ENCODE measurements at places on chromosomes 5 and 9. TPM values are rescaled to one million over a fixed set of nuclear protein-coding genes. Genes with fewer than 3 reads are reported as not detected.

STPG3 gene
- 0.26 TPM for total RNA-seq

CREB3 gene
- total RNA-seq = 67.0 TPM

TICAM2 gene
- total RNA-seq = 1.6 TPM

C8G gene
- 2.9 TPM for total RNA-seq

BTNL3 gene
- not detected for total RNA-seq

OLFM1 gene
- 0.39 TPM for total RNA-seq

PCDHAC1 gene
- total RNA-seq = 0.59 TPM

CDH10 gene
- 0.72 TPM for total RNA-seq

LHX6 gene
- 0.62 TPM for total RNA-seq

GRCh38 chr5:65779643-65780042 is 57.6 kb downstream of the NLN start:
- no peak for DNase-seq

- no peak for DNase-seq
Observed at GRCh38 chr5:28896949-28897348, 1858.6 kb upstream of the CDH9 start.

DNA sequence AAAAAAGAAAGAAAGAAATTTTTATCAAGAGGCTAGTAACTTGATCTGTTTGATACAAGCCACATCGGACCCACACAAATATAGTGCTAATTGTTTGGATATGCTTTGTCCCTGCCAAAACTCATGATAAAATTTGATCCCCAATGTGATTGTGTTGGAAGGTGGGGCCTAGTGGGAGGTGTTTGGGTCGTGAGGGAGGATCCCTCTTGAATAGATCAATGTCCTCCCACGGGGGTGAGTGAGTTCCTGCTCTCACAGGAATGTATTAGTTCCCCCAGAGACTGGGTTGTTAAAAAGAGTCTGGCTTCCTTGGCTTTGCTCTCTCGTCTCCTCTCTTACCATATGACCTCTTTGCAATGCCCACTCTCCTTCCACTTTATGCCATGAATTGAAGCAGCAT is 80.6 kb upstream of the CPLX2 start:
- DNase-seq = no peak

GRCh38 chr9:80387828-80388227 is 816.1 kb downstream of the TLE4 start:
- DNase-seq = no peak

DNA sequence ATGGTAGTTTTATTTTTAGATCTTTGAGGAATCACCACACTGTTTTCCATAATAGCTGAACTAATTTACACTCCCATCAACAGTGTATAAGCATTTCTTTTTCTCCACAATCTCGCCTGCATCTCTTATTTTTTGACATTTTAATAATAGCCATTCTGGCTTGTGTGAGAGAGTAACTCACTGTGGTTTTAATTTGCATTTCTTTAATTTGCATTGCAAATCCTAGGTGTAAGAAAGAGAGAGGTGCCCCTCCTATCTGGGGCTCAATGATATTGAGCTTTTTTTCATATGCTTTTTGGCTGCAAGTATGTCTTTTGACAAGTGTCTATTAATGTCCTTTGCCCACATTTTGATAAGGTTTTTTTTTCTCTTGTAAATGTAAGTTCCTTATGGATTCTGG is 106.3 kb upstream of the SLC27A6 start:
- no peak for DNase-seq

DNA sequence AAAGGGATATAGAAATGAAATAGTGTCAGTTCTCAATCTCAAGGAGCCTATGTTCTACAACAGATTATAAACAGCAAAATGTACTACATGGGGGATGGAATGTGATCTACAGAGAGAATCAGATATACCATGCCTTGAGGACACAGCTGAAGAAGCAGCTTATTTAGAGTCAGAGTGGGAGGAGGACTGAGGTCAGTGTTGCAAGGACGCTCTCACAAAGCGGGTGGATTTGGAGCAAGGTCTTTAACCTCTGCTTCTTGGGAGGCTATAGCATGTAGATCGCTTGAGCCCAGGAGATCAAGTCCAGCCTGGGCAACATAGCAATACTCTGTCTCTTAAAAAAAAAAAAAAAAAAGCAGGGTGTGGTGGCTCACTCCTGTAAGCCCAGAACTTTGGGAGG is 32.8 kb upstream of the PLIN2 start:
- DNase-seq = no peak

GRCh38 chr5:58335518-58335917 is 124.4 kb downstream of the PLK2 start:
- no peak for DNase-seq

DNA sequence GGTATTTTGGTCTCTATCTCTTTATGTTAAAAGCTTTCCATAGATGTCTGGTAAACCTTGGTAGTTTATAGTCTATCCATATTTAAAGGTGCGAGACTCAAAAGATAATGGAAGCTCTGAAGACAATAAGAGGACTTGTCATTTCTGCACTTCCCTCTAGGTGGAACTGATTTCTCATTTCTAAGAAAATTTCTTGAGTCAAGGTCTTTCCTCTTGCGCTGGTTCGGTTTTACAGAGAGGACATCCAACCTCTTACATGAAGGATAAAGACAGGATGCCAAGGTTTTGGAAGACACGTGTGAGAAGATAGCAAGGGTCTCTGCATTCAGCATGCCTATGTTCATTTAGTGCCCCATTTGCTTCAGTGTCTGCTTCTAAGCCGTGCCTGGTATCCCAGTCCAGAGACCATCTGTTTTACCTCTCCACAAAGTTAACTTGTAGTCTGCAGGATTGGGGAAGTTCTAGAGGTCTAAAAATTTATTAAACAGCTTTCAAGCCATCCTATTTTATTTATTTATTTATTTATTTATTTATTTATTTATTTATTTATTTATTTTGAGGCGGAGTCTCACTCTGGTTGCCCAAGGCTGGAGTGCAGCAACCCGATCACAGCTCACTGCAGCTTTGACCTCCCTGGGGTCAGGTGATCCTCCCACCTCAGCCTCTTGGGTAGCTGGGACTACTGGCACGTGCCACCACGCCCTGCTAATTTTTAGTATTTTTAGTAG is 41.6 kb downstream of the KIAA1191 start:
- DNase-seq = no peak

GRCh38 chr5:53473633-53474032 is 6.8 kb upstream of the FST start:
- no peak for DNase-seq

DNA sequence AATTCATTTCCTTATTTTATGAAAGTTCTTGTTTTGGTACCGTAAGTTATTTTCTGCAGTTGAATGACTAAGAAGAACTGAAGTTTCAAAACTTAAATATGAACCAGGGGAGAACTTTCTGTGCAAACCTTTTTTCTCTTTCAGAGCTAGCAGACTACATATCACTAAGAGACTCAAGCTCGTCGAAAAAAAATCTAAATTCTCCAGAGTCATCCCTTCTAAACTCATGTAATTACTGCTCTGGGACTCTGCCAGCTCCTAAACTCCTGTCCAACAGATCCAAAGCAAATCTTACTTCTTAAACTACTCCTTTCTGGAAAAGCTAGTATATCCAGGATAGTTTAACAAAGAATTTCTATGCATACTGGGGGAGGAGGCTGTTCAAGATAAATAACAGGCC is 87.0 kb upstream of the NR5A1 start:
- DNase-seq = no peak

- DNase-seq = no peak
Observed at GRCh38 chr5:63125862-63126261, 547.2 kb downstream of the LRRC70 start.

- no peak for DNase-seq
Observed at GRCh38 chr5:109630093-109630492, 59.6 kb upstream of the MAN2A1 start.

DNA sequence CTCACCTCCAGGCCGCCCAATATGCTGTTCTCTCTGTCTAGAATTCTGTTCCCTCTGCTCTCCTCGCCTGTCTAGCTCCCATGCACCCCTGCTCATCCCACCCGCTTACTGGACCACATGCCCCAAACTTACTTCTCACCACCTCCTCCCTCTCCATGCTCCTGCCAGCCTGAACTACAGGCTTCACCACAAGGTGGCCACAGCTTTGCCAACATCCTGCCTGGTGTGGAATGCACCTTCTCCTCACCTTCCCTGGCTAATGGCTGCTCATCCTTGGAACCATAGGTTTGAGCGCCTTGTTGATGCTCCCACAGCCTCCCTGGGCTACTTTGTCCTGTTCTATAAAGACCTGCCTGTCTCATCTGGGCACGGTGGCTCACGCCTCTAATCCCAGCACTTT is 9.6 kb downstream of the LAMC3 start:
- DNase-seq = no peak

DNA sequence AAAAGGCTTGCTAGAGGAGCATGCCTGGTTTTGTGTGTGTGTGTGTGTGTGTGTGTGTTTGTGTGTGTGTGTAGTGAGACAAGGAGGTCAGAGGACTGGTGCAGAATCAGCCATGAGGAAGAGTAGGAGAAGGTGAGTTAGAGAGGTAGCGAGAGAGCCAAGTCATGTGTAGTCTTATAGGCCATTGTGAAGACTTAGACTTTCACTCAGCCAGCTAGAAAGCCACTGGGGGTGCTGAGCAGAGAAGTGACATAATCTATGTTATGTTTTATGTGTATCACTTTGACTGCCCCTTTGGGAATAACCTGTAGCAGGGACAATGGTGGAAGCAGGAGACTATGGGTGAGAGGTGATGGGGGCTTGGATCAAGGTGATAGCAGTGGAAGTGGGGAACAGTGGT is 180.5 kb upstream of the CLINT1 start:
- no peak for DNase-seq

- no peak for DNase-seq
Observed at GRCh38 chr5:173051746-173052145, 4.4 kb upstream of the CREBRF start.

- no peak for DNase-seq
Observed at GRCh38 chr5:144191998-144192397, 21.3 kb downstream of the KCTD16 start.
